ENCODE measurements at places on chromosomes 4 and X. TPM values are rescaled to one million over a fixed set of nuclear protein-coding genes. Genes with fewer than 3 reads are reported as not detected.

GRCh38 chr4:184167576-184167975, 50.1 kb downstream of the ENPP6 start:
- no peak for DNase-seq

Gene SPANXA2
- not detected for total RNA-seq

Gene TKTL1
- total RNA-seq: 0.56 TPM

DNA sequence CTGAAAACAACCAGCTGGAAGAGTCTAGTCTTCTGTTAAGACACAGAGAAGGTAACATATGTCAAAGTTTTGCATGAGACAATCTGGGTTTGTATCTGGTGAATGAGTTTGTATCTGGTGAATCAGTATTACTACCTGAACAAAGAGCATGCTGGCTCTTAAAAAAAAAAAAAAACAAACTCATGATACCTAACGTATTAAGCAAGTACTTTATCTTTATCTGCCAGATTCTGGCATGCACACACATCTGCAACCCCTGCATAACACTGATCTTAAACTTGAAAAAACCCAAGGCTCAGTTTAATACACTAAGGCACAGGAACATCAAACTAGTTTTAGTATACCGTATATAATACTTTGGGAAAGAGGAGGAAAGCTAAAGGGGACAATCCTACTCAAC, 5.8 kb downstream of the YTHDC1 start:
- no peak for DNase-seq

DNA sequence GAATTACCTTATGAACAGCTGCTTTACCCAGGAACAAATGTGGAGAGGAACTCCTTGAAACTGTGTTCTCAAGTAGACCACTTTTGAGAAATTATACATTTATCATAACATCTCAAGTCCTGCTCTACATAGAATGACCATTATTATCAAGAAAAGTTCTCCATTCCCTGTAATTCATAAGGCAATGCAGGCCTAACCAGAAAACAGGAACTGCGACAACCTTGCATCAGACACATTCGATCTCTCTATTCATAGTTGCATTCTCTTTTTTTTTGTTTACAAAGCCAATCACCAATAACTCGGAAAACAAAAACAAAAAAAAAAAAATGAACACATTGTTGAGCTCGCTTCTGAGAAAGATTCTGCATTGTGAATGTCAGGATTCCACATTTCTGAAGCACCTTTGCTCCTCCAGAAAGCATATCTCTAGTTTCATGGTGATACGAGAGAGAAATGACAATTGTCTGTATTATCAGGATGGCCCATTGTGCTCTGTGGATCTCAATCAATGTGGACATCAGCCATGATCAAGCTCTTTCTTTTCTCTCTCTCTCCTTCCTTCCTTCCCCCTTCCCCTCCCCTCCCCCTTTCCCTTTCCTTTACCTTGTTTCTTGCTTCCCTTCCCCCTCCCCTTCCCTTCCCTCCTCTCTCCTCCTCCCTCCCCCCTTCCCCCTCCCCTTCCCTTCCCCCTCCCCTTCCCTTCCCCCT, 32.4 kb upstream of the CD99 start:
- no peak for DNase-seq

DNA sequence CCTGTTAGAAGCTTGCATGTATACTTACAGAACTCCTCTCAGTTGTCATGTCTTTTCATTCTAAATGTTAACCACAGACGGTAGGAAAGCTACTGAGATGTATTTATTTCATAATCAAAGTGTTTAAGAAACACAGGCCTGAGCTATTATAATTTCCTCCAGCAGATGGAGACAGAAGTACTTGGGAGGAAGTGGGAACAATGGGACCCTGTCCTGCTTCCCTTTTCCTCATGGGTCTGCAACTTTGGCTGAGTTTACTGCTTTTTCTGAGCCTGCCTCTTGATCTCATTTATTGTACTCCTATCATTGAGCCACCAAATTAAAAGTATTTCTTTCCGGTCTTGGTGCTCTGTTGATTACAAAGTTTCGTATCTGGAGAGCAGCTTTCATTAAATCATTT, 67.7 kb upstream of the SPANXN2 start:
- DNase-seq: no peak

Measured in activated naive CD4-positive, alpha-beta T cell treated with anti-CD3 and anti-CD28 coated beads, Interleukin-2, amount 50 U/mL, for 72 hours (primary cell).